ENCODE measurements at places on chromosomes 6 and 20. TPM values are rescaled to one million over a fixed set of nuclear protein-coding genes. Genes with fewer than 3 reads are reported as not detected.

Gene ADAT2
- total RNA-seq: 2.2 TPM

Gene ME1
- total RNA-seq: 25.6 TPM

- DNase-seq: no peak
- no peaks in the 10 kb centered on the region for H3K27me3 ChIP-seq
- H3K27ac ChIP-seq: no peak overlapping the region
- no peaks in the 10 kb centered on the region for H3K36me3 ChIP-seq
- no peaks in the 10 kb centered on the region for H3K4me1 ChIP-seq
Observed at GRCh38 chr6:105522626-105523322, 119.9 kb upstream of the PREP start.

DNA sequence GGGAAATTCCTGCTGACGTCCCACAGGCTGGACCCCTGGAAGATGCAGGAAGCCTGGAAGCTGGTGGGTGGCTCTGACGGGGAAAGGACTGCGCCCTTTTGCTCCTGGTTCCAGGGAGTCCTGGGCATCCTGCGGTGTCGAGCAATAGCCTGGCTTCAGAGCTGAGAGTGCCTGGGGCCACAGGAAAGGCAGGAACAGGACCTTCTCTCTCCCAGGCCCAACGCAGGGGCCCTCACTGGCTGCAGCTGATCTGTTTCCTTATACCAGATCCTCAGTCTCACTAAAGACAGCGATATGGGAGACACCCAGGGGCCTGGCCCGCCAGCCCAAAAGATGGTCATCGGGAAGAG is 1.4 kb downstream of the B3GALT4 start:
- H3K4me1 ChIP-seq: no peaks in the 10 kb centered on the region
- H3K4me3 ChIP-seq: no peak overlapping the region
- no peaks in the 10 kb centered on the region for H3K27me3 ChIP-seq
- H3K36me3 ChIP-seq: peaks cover 44% of the 10 kb centered on the region
- H3K27ac ChIP-seq: no peak overlapping the region

DNA sequence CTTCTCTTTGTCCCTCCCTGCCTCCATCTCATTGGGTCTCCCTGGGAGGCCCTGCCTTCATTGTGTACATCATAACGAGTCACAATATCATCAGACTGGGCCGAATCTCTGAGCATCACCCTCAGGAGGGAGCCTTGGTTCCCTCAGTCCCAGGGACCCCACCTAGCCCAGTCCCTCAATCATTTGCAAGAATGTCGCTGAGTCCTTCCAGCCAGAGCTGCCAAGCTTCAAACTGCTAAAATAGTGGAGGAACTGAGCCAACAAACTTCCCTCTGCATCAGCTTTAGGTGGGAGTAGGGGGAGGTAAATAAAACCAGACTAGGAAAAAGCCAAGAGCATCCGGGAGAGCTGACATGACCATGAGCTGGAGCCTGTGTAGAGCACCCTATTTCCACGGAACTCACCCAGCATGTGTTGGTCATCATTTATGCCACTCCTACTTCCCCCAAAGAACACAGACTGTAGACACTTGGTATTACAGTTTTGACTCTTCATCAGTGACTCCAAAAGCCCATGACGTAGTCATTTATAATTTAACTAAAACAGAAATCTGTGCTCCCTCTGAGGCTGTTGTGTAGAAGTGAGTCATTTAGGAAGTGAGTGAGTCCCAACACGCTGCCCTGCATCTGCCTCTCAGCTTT is 28.8 kb upstream of the IL17A start:
- no peak overlapping the region for H3K4me3 ChIP-seq
- H3K27me3 ChIP-seq: no peaks in the 10 kb centered on the region
- H3K27ac ChIP-seq: no peak overlapping the region
- no peak for DNase-seq

GRCh38 chr6:13724182-13724581 is 12.5 kb upstream of the RANBP9 start:
- no peaks in the 10 kb centered on the region for H3K36me3 ChIP-seq
- no peak for DNase-seq
- H3K4me1 ChIP-seq: no peaks in the 10 kb centered on the region
- no peaks in the 10 kb centered on the region for H3K27me3 ChIP-seq
- H3K4me3 ChIP-seq: no peak overlapping the region
- no peak overlapping the region for H3K27ac ChIP-seq

DNA sequence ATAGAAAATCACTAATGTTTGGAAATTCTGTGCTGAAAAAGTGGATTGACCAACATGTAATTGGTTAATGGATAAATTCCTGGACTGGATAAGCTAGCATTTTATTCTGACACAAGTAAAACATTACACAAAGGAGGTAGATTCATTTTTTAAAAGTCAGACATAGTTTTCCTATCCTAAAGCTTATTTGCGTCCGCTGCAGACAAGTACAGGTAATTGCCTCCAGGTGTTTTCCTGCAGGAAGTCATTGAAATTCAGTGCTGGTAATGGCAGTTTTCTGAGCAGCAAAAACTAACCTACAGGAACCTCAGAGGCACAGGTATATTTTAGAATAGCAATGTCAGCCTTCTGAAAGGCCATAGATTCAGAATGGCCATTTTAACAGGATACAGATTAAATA is 20.0 kb upstream of the HIVEP1 start:
- DNase-seq: no peak
- no peaks in the 10 kb centered on the region for H3K4me1 ChIP-seq
- no peak overlapping the region for H3K27ac ChIP-seq
- H3K4me3 ChIP-seq: no peak overlapping the region

DNA sequence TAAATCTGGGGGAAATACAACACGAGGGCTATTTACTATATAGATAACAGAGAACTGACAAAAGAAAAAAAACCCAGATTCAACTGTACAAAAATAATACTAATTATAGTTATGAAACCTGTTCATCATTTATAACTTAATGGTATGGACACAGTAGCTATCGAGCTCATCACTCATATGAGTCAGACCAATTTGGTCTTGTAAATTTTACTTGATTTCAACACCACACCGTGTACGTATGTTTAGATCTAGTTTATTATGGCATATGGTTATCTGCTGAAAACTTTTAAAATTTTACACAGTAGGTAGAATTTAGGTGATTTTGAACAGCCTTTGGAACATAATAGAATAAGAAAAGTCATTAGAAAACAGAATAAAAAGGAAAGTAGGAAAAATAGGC is 5.5 kb downstream of the MYLK4 start:
- H3K27me3 ChIP-seq: no peaks in the 10 kb centered on the region
- peaks cover 28% of the 10 kb centered on the region for H3K4me1 ChIP-seq
- peak overlapping the region; percentile 85 for H3K27ac ChIP-seq

GRCh38 chr6:135227758-135228157 is 46.6 kb downstream of the MYB start:
- H3K27ac ChIP-seq: no peak overlapping the region
- H3K4me3 ChIP-seq: no peak overlapping the region
- no peaks in the 10 kb centered on the region for H3K4me1 ChIP-seq
- H3K27me3 ChIP-seq: no peaks in the 10 kb centered on the region
- DNase-seq: no peak

GRCh38 chr20:35662551-35662950 is 2.1 kb downstream of the CPNE1 start:
- H3K36me3 ChIP-seq: no peaks in the 10 kb centered on the region
- no peak overlapping the region for H3K4me3 ChIP-seq
- no peak overlapping the region for H3K27ac ChIP-seq

DNA sequence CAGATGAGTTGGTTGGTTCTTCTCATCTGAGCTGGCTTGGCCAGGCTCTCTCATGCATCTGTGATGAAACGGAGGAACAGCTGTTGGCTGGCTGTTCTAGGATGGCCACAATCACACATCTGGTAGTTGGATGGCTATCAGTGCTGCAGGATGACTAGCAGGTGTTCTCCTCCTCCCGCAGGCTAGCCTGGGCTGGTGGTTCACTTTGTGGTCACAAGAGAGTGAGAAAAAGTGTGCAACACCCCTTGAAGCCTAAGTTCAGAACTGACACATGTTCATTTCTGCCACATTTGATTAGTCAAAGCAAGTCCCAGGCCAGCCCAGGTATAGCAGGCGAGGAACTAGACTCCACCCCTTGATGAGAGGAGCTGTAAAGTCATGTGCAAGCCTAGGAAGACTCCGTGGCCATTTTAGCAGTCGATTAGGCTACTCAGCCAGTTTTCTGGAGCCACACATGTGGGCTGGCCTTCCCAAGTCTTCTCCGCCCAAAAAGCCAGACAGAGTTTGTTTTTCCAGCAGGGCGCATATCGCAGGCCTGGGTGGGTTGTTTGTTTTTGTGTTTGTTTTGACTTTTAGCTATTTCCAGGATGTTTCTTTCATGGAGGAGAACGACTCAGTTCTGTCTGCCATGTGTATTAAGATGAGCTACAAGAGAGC is 120.8 kb downstream of the ISM1 start:
- no peaks in the 10 kb centered on the region for H3K27me3 ChIP-seq
- H3K4me1 ChIP-seq: no peaks in the 10 kb centered on the region
- no peak overlapping the region for H3K4me3 ChIP-seq

GRCh38 chr6:42104095-42104803 is 38.2 kb downstream of the C6orf132 start:
- no peaks in the 10 kb centered on the region for H3K27me3 ChIP-seq
- H3K36me3 ChIP-seq: no peaks in the 10 kb centered on the region
- DNase-seq: peak; percentile 76
- H3K4me1 ChIP-seq: peaks cover 37% of the 10 kb centered on the region
- H3K4me3 ChIP-seq: peak overlapping the region; percentile 28

DNA sequence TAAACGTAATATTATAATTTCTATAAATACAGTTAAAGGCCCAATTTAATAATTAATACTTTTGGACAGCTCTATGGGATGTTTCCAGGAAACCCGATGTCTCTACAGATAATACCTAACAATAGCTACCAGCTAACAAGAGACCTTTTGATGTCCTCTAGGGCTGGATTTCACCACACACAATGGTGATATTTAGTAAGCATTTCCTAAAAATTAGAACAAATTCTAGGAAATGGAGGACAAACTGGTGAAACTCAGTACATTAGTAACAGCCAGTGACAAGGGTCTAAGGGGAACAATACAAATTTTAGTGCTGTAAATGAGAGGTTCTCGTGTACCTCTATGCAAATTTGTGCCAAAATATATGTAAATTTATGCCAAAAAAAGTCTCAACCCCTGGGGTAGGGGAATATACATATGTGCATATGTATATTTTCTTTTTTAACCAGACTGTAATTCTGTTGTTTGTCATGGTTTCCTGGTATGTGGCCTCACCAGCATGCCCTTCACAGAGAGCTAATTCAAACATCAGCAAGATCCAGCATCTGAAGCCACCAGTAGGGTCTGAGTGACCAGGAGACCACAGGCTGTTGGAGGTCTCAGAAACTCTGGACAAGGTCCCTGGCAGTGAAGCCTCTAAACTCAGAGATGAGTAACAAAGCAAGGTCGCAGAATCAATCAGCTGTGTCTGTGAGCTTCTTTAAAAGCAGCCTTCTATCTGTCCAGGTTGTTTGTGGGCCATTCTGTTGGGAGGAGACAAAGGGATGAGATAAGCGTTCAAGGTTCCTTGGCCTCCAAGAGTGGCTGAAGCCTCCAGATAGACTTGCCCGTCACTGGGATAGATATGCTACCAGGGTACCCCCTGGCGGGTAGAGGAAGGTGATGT is 235.1 kb upstream of the RREB1 start:
- H3K4me3 ChIP-seq: no peak overlapping the region
- no peaks in the 10 kb centered on the region for H3K27me3 ChIP-seq
- no peaks in the 10 kb centered on the region for H3K36me3 ChIP-seq
- H3K4me1 ChIP-seq: no peaks in the 10 kb centered on the region
- no peak overlapping the region for H3K27ac ChIP-seq
- DNase-seq: no peak

DNA sequence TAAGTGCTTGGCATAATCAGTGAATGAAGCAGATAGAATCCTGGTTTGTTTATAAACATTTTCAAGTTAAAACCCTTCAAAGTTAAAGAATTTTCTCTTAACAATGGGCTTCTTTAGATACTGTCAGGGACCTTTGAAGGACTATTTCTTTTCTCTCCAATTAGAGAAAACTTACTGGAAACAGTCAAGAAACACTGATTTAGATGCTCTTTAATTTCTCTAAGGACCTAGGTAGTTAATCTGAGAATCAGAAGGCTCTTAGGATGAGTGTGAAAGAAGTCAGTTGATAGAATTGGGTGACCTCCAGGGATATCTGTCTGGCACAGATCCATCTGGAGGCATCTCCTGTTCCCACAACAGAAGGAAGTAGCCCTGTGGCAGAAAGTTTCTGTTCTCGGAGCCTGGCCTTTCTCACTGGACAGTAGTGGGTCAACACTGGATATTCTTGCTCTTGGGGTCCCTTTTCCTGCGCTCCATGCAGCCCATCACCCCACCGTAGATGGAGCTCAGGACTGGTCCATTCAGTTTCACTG is 22.5 kb downstream of the KIAA0408 start:
- H3K36me3 ChIP-seq: no peaks in the 10 kb centered on the region
- H3K4me3 ChIP-seq: no peak overlapping the region
- H3K27me3 ChIP-seq: no peaks in the 10 kb centered on the region
- H3K27ac ChIP-seq: no peak overlapping the region
- DNase-seq: no peak

DNA sequence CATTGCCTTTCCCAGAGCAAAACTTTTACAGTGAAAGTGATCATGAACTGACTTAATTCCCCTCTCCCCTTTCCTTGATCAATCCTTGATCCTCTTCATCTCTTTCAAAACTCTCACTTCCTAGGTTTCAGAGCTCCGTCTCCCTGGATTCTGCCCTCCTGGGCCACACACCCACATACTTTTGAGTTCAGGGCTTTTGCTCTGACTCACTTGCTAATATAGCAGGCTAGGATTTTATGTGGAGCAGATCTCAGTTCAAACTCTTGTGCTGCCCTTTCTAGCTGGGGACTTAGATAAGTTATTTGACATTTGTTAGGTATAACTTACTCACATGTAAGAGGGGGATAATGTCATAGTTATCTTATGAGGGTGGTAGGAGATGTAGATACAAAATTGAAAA is 109.1 kb upstream of the MLIP start:
- no peaks in the 10 kb centered on the region for H3K4me1 ChIP-seq
- no peaks in the 10 kb centered on the region for H3K36me3 ChIP-seq
- no peak overlapping the region for H3K4me3 ChIP-seq
- H3K27ac ChIP-seq: no peak overlapping the region

DNA sequence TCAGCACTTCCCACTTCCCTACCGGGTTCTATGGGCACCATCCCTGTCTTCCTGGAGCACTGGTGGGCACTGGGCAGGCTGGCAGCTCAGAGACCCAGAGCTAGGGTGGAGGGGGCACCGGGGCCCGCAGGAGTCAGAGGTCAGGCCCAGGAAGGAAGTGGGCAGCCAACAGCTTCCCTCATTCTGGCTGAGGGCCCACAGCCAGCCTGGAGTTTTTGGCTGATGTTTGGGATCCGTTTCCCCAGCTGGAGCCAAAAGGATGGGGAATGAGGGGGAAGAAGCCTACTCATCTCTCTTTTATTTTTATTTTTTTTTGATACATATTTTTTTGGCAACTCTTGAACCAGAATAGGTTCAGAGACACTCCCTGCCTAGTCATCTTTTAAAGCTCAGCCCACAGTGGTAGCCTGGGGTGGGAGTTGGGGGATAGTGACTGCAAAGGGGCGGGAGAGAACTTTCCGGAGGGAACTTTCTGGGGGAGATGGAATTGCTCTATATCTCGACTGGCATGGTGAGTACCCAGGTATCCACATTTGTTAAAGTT is 54.2 kb upstream of the MLN start:
- H3K27ac ChIP-seq: no peak overlapping the region
- no peak for DNase-seq
- no peaks in the 10 kb centered on the region for H3K36me3 ChIP-seq
- H3K4me1 ChIP-seq: no peaks in the 10 kb centered on the region
- H3K27me3 ChIP-seq: no peaks in the 10 kb centered on the region
- H3K4me3 ChIP-seq: no peak overlapping the region

Data from right atrium auricular region (tissue), 2 donors.